ENCODE measurements at places on chromosomes 3 and 15.

DNA sequence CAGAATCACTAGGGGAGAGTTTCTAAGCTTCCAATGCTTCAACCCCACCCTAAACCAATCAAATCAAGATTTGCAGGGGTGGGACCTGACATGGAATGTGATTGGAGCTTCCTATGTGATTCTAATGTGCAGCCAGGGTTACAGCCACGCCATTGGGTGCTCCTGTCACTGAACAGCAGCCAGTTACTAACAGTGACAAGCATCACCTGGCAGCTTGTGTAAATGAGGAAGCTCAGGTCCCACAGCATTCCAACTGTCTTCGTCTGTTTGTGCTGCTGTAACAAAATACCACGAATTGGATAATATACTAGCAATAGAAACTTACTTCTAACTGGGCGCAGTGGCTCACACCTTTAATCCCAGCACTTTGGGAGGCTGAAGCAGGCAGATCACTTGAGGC is 294.9 kb downstream of the SHQ1 start:
- ATAC-seq, result no peak

DNA sequence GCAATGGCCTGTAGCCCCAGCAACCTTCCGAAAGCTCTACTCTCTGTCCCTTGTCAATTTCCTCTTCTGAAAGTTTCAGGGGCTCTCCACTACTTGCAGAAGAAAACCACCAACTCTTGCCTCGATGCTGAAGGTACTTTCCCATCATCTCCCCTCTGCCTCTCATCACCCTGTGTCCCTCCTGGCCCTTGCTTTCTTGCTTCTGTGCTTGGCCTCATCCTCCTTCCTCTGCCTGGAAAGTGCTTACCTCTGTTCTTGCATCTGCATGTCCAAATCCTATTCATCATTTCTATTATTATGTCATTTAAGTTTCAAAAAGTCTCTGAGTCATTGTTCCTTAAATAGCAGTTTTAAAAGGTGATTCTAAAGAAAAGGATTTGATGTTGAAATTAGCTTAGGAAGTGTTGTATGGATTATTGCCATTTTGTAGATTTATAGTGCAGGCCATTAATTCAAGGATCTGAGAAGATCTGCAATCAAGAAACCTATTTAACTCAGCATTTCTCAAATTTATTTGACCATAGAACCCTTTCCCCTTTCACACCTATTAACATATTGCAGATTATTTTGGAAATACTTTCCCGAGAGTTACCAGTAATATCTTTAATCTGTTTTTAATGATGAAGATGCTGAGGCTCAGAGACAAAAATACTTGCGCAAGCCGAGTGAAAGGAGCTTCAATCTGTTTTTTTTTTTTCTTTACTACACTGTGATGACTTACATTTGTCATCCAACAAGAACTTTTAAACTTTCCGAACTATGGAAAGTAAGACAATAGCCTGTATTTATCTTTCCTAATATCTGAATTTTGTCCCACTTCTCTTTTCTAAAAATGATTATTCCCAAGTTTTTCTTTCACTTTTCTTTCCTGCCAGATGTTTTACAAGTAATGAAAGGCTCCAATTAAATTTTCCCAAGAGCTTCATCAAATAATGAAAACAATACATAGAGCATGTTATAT is 22.3 kb upstream of the CFAP161 start:
- no peak for ATAC-seq

- peak; percentile 33 for ATAC-seq
Observed at GRCh38 chr15:72341361-72341760, 21.4 kb upstream of the CELF6 start.

GRCh38 chr3:126908752-126909275 is 74.1 kb upstream of the PLXNA1 start:
- no peak for ATAC-seq

DNA sequence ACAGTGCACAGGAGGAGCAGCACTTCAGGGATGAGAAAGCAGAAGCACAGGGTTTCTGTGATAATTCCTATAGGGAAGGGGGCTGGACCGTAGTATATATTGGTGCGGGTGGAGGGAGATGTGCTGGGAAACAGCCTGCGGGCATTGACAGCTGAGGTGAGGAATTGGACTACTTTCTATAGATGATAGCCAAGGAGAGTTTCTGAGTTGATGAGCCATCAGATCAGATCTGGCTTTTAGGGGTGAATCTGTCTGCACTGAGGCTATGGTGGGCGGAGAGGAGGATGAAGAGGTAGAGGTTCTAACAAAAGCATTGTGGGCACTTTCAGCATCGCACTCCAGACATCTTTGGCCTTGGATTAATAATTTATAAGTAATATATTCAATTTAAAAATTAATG is 33.1 kb downstream of the SELENOT start:
- no peak for ATAC-seq

DNA sequence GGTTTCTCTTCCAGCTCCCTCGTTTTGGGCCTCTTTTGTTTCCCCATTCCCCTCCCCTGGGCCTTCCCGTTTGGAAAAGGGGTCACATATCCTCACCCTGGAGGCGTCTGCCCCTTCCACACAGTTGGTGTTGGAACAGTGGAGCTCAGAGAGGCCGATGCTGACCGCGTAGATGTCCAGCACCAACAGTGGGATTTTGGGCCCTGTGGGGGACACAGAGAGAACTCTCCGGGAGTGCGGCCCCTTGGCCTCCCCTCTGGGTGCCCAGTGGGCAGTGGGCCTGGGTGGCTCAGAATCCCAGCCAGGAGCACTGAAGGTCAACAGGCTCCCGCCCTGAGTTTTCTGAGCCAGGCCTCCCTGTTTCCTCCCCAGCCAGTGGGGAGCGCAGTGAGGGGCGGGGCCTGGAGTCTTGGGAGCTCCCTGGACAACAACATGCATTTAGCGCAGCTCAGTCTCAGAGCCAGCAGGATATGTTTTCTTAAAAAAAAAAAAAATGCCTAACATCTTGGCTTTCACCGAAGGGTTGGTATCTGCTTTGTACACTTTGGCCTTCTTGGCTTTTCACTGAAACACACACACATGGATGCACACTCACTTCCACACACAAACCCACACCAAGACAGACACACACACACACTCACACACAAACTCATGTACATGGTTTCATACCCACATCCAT is 670 bp upstream of the ISLR start:
- ATAC-seq, result peak; percentile 70
